ENCODE measurements at places on chromosomes 5 and 9.

- no peak for DNase-seq
These were observed 923 bp downstream of the SPATA6L start for GRCh38 chr9:4665357-4665756.

DNA sequence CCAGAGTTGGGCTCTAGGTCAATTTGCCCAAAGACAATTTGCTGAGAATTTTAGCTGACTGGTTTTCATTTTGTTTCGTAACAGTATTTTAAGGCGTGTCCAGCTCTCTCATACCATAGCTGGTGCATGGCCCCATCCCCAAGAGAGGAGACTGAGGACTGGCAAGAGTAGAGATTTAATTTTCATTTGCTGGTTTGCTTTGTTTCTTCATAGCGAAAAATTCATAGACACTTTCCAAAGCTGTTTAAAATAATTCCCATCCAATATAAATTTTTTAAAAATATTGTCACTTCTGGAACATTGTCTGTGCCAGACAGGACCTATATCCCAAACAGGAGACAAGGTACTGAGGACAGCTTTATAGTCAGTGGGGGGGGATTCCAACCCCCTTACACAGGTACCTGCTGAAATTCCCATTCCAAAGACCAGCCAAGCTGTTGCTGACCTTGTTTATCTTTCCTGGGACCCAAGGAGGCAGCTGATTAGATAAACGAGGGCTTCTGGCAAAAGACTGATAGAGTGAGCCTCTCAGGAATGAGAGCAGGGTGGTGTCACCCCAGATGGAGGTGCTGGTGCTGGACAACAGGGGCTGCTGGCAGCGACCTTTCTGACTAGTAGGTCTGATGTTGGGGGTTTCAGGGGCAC, 6.8 kb upstream of the ANGPTL2 start:
- no peak for DNase-seq

DNA sequence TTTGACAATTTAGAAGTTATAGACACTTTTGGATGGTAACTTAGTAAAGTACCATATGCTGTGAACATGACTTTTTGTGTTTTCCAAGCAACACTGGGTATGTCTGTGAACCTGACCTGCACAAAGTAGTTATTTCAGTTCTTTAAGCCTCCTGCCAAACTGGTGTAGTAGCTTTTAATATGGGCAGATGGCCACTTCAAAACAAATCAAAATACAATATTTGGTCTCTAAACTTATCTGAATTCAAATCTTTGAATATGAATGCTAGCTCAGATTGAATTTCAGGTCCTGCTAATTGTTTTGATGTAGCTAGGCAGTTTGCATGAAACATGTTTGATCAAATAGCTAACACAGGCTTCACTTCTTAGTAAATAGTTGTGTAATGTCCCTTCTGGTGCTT, 1176.7 kb upstream of the CDH9 start:
- no peak for DNase-seq

- no peak for DNase-seq
These were observed 5.2 kb upstream of the SPINK4 start for GRCh38 chr9:33234511-33235467.

DNA sequence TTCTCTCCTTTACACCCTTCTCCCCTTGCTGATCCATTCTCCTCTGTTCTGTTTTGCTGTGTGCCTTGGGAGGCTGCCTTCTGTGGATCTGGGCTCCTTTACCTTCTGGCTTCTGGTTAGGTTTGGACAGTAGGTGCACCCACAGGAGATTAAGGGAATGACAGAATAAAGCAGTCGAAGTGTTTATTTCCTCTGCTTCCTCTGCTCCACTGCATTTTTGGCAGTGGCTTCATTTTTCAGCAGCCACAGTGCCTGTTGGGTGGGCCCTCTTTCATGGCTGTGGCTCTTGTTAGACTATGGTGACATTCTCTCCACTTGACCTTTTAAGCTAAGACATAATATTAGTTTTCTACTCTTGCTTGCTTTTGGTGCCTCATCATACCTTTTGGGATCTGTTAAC, 144.1 kb downstream of the CCDC171 start:
- DNase-seq = no peak

- no peak for DNase-seq
These were observed 343.6 kb upstream of the ISL1 start for GRCh38 chr5:51039424-51040329.

GRCh38 chr5:160021831-160022446, 13.0 kb downstream of the TTC1 start:
- DNase-seq = no peak

GRCh38 chr5:32369032-32369431, 56.3 kb upstream of the MTMR12 start:
- DNase-seq = no peak

- DNase-seq = no peak
These were observed 889.4 kb upstream of the SEMA6A start for GRCh38 chr5:117463881-117464570.

DNA sequence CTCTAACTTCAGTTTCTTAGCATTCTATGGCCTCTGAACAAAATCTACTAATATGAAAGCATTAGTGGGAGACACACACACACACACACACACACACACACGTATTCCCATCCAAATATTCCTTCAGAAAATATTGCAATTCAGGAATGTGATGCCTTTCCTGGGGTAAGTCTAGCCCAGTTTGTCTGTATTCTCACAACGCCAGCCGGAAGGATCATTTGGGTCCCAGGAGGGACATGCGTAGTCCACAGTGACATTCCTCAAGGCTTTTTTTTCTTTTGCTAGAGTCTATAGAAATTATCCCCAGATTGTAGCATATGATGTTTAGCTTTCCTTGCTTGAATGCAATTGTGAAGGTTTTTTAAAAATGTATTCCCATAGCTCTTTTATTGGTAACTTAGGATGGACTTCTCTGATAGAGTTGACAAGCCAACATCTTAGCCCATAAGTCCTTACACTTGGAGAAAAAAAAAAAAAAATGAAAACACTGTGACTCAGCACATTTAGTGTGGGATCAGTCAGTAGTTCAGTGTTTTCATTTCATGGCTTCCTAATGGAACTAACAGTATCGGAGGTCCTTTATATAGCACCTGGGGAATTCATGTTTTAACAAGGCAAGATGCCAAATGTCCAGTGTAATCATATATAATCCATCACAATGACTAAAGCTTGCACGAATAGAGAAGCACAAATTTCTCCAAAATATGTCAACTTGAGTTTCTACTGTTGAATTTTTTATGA, 316.5 kb downstream of the DIRAS2 start:
- no peak for DNase-seq

DNA sequence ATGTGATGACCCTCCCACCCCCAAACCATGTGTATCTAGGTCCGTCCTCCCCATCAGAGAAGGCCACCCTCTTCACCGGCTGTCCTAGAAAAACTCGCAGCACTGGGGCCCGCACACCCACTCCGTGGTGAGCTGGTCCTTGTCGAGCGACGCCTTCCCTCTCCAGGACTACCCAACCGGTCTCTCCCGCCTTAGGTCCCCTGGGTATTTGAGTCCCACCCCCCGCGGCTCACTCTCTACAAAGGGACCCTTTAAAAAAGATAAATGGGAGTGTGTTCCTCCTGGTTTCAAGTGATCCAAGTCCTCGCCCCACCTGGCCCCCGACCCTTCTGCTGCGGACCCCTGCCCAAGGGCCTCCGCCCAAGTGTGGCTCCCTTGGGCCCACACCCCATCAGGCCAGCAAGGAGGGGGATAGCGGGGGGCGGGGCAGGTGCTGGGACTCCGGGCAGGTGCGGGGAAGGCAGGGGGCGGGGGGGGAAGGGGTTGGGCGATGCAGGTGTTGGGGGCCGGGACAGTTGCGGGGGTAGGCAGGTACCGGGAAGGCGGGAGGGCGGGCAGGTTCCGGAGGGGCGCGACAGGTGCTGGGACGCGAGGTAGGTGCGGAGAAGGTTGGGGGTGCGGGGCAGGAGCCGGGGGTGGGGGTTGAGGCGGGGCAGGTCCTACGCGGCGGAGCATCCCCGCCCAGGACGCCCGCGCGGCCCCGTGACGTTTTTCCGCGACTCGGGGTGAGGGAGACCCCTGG, 970 bp upstream of the ARRDC1 start:
- no peak for DNase-seq

GRCh38 chr9:75063556-75064305, 24.2 kb downstream of the NMRK1 start:
- no peak for DNase-seq

GRCh38 chr9:80320480-80320879, 748.7 kb downstream of the TLE4 start:
- DNase-seq = no peak

- DNase-seq = no peak
These were observed 46.7 kb upstream of the SPATA31C2 start for GRCh38 chr9:88184976-88185375.

GRCh38 chr9:12014488-12014887, 678.7 kb upstream of the TYRP1 start:
- DNase-seq = no peak

- DNase-seq = no peak
These were observed 100.5 kb downstream of the PALM2AKAP2 start for GRCh38 chr9:109880276-109881169.

DNA sequence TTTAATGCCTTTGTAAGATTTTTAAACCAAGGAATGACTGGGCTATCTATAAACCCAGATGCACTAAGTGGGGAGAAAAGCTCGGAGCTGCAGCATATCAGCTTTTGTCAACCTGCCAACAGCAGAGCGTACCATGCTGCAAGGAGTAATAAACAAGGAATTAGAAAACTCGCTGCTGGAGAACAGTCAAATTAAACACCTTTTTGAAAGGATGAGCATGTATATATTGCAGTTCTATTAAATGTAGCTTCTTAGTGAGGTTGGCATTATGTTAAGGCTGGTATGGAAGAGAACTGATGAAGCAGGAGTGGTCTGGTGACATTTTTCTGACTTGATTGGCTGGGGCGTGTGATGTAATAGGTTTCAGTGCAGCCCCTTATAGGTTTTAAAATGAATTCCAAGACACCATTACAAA, 74.7 kb downstream of the PIK3R1 start:
- no peak for DNase-seq

DNA sequence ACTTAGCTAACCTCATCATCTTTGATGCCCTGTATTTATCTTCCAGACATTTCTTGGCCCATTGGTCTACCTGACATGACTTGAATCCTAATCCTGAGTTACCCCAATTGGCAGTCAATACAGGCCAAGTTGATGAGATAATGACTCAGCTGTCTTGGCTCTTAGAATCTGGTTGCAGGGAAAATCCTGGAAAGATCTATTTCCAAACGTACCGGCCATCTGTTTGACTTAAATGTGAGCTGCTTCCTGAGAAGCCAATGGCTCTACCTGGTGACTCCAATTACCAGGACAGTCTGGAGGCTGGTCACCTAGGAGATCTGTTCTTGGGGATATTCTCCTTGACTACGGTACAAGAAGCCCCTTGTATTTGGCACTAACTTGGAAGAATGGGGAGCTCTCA, 475.2 kb upstream of the BRINP1 start:
- no peak for DNase-seq

DNA sequence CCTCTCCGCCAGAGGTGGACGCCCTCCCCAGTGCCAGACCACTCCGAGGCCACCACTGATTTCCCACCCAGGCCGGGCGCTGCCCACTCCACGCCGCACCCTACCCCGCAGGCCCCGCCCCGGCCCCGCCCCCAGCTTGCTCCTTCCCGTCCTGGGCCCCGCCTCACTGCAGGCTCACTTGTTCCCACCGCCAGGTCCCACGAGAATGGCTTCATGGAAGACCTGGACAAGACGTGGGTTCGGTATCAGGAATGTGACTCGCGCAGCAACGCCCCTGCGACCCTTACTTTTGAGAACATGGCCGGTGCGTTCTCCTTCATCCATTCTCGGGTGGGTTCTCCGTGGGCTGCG, 6.5 kb downstream of the LRRC26 start:
- no peak for DNase-seq

- no peak for DNase-seq
These were observed 9.9 kb downstream of the MCCC2 start for GRCh38 chr5:71597001-71597400.

- DNase-seq = no peak
These were observed 64.7 kb downstream of the FRMD3 start for GRCh38 chr9:83473488-83473971.

DNA sequence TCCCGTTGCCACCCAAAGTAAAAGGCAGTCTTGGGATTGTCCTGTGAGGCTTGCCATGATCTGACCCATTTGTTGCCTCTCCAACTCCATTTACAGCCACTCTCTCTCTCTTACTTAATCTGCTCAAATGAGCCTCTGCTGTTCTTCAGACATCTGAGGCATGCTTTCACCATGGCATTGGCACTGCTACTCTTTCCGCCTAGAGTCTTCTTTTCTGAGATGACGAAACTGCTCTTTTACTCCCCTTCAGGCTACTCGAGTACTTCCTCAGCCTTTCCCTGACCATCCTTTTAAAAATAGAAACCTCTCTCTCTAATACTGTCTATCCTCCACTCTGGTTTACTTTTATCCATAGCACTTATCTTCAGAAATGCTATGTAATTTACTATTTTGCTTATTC, 9.0 kb downstream of the FOCAD start:
- DNase-seq = no peak

- DNase-seq = no peak
These were observed 23.7 kb downstream of the CWC27 start for GRCh38 chr5:64792469-64792868.

GRCh38 chr9:12933957-12934356, 159.1 kb downstream of the LURAP1L start:
- DNase-seq = no peak

- DNase-seq = peak; percentile 4
These were observed 22.8 kb downstream of the NKD2 start for GRCh38 chr5:1031306-1031959.

GRCh38 chr5:5497152-5497788, 74.8 kb downstream of the ICE1 start:
- DNase-seq = peak; percentile 65

DNA sequence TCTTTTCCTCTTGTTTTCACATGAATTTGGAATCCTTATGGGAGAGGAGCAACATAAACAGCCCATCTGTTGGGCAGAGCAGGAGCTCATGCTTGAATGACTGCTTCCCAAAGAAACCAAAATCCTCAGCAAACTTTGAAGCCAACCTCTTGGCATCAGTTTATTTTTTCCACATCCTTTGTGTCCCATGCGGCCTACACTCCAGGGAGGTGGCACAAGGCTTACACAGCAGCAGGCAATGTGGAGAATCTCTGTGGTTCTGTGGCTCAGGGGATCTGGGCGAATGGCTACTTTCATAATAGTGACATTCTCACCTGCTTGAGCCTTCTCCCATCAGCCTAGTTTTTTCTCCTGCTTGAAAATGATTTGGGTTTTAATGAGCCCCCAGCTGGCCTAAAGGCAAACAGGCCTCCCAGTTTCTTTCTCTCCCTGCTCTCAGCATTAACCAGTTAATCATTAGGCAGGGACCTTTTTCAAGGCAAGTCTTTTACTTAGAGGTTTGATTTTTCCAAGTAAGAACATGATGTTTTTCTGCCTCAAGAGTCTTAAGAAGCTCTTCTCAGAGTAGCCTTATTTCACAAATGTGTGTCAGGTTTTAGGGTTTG, 370.3 kb downstream of the ARHGEF28 start:
- no peak for DNase-seq
